WTC11 (cell line): ENCODE measurements at places on chromosomes 2 and 18.

DNA sequence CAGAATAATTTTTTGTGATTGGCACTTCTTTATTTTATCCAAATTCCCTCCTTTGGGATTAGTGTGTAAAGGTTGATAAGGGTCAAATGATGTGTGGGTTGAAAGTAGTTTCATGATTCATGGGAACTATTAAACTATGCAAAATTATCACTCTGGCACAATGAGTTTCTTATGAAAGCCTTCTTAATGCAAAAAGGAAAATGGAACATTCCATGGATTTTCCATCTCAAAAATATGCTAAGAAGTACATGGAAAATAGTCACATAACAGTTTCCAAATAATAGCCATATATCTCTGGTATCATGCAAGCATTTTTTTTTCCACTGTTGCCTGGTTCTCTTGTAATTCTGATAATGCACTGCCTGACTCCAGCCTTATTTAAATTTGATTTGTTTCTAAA lies 639.7 kb downstream of the NR4A2 start:
- no peak for DNase-seq

- no peak for DNase-seq
Measured at GRCh38 chr2:227513113-227513512, 41.2 kb downstream of the AGFG1 start.

DNA sequence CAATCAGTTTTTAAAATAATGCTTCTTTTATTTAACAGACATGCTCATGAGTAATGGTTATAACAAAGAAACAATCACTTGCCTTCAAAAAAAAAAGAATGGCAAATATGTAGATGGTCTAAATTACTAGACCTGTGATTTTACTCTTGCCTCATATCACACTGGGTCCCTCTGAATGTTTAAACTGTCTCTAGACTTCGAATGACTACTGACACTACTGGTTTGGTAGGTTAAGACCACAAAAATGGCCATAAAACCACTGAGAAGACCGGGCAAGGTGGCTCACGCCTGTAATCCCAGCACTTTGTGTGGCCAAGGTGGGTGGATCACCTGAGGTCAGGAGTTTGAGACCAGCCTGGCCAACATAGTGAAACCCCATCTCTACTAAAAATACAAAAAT lies 5.1 kb upstream of the SELENOI start:
- DNase-seq = no peak

DNA sequence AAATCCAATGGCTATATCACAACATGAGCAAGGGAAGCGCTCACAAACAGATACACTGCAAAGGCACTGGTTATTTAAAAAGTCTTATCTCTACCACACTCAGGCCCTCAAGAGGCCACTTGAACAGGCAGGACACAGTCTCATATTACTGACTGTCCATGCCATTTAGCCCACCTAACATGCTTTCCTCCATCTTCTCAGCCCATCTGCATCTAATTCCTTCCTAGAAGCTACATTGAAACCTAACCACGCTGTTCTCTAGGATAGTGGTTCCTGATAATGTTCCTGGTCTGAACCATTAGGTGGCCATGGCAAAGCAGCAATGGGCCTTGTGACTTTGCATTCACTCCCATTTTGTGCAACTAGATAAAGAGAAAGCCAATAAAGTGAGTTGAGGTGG lies 22.5 kb upstream of the NEB start:
- DNase-seq = no peak

GRCh38 chr2:36079793-36080192 lies 275.8 kb upstream of the CRIM1 start:
- DNase-seq = no peak

DNA sequence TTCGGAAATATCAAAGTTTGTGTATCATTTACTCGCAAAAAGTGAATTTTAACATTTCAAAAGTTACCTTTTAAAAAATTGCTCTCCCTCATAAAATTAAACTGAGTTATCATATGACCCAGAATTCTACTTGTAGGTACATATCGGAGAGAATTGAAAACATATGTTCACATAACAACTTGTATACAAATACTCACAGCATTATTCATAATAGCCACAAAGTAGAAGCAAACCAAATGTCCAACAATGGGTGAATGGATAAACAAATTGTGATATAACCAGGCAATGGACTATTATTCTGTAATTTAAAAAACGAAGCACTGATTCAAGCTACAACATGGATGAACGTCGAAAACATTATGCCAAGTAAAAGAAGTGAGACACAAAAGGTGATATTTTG lies 412.0 kb upstream of the TCF4 start:
- DNase-seq = no peak

GRCh38 chr18:59915606-59916005 lies 15.8 kb downstream of the PMAIP1 start:
- DNase-seq = no peak

DNA sequence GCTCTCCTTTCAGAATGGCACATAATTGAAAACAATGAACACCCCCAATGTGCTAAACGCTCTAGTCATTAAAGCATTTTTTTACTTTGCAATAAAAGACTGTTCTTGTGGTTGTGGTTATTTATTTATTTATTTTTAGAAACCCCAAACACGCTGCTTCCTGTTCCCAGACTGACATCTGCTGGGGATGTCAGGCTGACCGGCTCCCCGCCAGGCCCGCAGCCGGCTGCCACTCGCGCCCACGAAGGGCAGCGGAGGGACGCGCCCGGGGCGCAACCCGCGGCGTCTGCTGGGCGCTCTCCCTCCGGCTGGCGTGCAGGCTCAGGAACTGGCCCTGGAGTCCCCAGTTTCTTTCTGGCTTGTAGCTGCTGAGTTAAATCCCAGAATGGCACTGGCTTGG lies 83.1 kb upstream of the SP3 start:
- no peak for DNase-seq

- DNase-seq = no peak
Measured at GRCh38 chr2:239033801-239034560, 186.1 kb downstream of the TWIST2 start.

GRCh38 chr18:74294526-74294925 lies 2.8 kb upstream of the CYB5A start:
- DNase-seq = no peak

DNA sequence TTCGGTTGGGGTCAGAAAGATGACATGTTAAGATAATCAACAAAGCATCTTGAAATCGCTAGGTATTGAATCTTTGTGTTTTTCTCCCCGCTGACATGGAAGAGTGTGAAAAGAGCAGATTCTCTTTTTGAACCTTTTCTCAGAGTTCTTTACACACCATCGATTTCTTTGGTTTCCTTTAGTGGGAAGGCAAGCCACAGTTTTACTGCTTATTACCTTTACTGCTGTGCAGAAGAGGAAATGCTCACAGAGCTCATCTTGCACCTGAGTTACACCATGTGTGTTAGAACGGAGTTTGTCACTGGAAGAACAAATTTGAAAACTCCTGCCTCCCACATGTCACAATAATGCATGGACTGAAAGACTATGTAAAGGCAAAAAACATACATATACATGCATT lies 45.3 kb upstream of the PDK1 start:
- no peak for DNase-seq

GRCh38 chr2:235439959-235440662 lies 53.7 kb upstream of the AGAP1 start:
- no peak for DNase-seq

DNA sequence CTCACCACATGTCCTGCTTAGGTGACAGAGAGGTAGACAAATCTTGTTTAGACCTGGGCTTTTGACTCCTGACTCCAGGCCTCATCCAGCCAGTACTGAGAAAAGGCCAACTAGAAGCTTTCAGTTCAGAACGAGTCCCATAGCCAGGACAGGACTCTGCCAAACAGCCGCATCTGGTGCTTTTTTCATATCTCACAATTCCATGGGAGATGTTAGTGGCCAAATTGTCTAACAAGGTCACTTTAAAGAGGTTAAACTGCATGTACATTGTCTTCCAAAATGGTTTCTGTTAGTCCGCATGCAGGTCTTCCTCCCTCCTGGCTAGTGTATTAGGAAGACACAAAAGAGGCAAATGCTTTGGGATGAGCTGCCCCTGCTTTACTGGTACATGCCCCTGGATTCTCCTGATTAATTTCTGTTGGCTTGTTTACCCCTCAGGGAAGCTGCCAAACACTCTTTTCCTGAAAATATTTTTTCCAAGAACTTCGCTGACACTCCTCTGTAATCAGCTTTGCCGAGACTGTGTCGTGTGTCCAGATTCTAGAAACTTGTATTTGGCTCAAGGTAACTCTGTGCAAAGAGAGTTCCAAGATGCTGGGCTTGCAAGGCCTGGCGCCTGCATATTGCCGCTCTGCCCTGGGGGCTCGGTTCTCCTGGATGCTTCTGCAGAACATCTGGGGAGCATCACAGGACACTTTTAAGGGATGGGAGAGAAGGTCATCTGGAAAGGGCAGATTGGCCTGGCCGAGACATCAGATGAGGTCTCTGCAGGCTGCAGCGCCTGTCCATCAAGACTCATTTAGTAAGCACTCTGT lies 209.2 kb upstream of the APCDD1 start:
- no peak for DNase-seq

GRCh38 chr2:11701751-11702301 lies 31.8 kb upstream of the NTSR2 start:
- no peak for DNase-seq

GRCh38 chr2:21451403-21451802 lies 327.6 kb downstream of the TDRD15 start:
- no peak for DNase-seq

GRCh38 chr2:164812378-164812777 lies 29.2 kb downstream of the COBLL1 start:
- DNase-seq = no peak

GRCh38 chr2:11100130-11100529 lies 55.1 kb upstream of the SLC66A3 start:
- no peak for DNase-seq

DNA sequence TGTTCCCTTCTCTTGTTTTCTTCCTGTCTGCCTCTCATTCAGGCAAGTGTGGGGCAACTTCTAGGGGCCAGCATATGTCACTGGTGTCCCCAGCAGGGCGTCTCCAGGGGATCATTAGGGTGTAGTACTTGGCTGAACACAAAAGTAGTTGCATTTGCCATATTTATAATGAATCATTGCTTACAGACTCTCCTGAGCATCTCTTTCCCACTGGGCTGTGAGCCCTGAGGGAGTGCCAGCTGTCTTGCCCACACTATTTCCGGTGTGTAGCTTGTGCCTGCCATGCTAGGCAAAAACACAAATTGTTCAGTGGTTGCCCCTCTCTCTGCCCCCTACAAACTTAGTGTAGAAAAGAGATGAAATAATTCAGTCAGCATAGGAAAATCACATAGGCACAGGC lies 40.8 kb upstream of the SCLY start:
- DNase-seq = no peak

GRCh38 chr2:242031481-242032019 lies 162.0 kb downstream of the RTP5 start:
- DNase-seq = no peak

DNA sequence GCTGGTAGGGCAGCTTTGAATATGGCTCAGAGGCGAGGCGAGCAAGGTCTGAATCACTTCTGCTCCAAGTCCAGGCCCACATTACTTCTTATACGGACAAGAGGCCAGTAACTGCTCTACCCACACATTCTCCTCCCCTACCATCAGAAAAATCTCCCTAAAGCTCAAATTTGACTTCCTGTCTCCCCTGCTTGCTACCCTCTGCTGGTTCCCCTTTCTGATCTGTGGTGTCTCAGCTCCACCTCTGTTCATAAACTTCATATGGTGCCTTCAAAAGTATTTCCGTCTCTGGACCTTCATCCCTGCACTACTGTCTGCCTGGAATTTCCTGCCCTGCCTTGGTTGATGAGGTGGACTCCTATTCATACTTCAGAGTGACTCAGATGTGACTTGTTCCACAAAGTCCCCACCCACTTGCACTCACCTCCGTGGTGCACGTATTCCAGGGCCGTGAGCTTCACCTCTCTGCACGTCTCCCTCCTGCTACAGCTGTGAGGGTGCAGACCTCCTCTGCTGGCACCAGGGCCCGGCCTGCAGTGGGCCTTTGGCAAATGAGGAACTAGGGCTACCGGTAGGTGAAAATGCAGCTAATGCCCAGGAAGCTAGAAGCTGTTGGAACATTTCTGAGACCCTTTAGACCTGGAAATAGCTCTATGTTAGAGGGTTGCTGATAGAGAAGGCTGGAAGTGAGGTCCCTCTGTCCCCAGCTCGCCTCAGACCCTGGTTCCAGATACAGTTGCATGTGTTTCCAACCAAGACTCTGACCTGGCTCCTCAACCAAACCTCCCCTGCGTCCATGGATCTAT lies 24.6 kb upstream of the KCMF1 start:
- DNase-seq = no peak

- DNase-seq = no peak
Measured at GRCh38 chr2:120840795-120841487, 105.3 kb downstream of the GLI2 start.

GRCh38 chr2:225920621-225921220 lies 521.2 kb downstream of the NYAP2 start:
- DNase-seq = no peak

DNA sequence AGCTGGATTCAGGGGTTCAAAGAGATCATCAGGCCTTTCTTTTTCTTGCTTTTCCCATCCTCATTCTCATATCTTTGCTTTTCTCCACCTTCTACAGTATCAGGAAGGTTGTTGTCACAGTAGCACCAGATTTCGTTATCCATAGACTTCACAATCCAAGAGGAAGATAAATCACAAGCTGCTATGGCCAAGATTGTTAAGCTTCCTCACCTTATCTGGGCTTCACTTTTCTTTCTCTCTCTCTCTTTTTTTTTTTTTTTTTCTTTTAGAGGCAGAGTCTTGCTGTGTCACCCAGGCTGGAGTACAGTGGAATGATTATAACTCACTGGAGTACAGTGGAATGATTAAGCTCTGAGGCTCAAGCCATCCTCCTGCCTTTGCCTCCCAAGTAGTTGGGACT lies 93.5 kb downstream of the TTC27 start:
- no peak for DNase-seq

DNA sequence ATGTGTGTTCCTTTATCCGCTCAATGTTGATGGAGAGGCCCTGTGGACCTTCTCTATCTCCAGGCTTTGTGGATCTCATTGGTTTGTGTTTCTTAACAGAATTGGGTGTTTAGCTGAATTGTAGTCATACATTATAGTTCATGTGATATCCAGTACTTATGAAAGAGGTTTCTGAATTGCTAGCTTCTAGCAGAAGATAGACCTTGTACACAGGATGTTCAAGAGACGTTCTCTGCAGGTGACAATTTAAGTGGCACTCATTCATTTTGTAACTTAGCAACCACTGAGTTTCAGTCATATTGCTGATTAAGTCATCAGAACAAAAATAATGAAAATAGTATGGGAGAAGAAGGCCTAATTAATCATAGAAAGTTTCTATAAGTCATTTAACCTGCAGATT lies 279.2 kb downstream of the ALPK2 start:
- DNase-seq = no peak

GRCh38 chr2:219737270-219737691 lies 109.9 kb downstream of the SLC4A3 start:
- DNase-seq = no peak

DNA sequence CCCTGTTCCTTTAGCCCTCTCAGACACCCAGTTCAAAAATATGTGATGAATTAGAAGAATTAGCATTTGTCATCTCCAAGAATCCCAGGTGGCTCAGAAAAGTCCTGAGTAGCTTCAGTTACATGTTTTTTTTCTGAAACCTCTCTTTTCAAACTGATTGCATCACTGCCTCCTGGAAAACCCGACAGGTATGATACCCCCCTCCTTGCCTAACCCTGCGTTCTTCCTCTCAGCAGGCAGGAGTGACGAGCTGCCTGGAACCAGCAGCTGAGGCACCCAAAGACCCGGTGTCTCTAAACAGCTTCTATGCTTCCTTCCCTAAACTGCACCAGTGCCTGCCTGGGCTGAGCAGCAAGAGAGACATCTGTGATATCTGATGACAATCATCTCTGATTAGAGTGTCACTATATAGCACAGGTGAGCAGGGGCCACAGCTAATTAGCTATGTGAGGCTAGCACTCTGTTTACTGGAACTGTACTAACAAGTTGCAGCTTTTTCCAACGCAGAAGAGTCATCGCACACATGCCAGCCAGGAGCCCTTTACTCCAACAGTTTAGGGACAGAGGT lies 376.4 kb upstream of the ATP5MC3 start:
- no peak for DNase-seq
